ENCODE measurements at places on chromosomes 13 and 19.

DNA sequence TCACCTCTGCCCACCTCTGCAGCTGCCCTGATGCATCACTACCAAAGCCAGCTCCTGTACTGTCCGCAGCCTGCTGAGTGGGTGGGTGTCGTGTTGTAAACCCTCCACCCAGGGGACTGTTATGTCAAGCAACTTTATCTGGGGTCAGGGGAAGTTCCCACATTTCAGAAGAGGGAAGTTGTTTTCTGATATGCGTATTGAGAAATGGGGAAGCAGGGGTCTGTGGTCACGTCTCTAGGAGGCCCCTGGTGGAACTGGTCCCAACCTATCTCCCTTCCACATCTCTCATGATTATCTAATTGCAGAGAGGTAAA, 31.2 kb downstream of the CLEC17A start:
- no peak for DNase-seq

DNA sequence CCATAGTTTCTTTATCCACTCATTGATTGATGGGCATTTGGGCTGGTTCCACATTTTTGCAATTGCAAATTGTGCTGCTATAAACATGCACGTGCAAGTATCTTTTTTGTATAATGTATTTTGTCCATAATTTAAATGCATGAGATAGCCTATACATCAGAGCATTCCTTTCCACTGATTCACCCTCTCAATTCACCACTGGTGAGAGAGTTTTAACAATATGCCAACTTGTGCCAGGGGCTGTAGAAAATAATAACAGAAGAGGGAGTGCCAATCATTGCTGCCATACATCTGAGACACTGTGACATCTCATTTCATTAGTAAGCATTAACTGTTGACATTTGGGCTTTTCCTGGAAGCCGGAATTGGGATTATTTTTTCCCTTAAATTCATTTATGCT, 125.1 kb downstream of the RAP2A start:
- DNase-seq = no peak

- no peak for DNase-seq
These were observed 75.9 kb downstream of the STK24 start for GRCh38 chr13:98500963-98501421.

DNA sequence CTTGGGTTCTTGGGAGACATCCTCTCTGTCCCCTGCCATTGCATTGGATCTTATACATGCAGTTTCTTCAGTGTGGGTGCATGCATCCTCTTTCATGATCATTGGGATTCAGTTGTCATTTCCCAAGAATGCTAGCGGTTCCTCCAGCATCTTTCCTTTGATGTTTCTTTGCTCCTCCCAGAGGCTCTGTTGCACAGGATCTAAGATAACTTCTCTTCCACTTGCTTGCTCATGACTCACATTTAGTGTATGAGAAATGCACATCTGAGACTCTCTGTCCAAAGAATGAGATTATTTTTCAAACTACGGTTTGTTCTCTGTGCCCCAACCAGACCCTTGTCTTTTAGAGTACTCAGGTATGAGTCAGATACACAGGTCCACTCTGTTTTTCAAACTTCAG, 197.1 kb downstream of the NDFIP2 start:
- no peak for DNase-seq

- no peak for DNase-seq
These were observed 8.6 kb downstream of the SPHK2 start for GRCh38 chr19:48627865-48628314.

GRCh38 chr13:42794577-42795275, 13.3 kb downstream of the FAM216B start:
- DNase-seq = no peak

DNA sequence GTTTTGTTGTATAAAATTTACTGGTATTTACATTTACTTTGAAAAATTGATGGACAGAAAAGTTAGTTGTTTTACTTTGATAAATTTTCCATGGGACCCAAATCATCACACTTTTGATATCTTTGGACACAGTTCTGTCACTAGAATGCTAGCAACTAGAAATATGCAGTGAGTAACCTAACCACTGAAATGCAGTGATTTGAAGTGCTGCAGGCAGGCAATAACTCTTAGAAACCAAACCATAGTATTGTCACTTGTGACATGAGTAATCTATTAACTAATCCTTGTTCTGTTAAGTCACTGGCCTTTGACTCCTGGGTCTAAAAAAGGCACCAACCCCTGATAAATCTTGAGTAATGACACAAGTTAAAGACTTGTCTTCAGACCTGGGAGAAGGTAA, 620.0 kb upstream of the ATXN8OS start:
- DNase-seq = no peak

DNA sequence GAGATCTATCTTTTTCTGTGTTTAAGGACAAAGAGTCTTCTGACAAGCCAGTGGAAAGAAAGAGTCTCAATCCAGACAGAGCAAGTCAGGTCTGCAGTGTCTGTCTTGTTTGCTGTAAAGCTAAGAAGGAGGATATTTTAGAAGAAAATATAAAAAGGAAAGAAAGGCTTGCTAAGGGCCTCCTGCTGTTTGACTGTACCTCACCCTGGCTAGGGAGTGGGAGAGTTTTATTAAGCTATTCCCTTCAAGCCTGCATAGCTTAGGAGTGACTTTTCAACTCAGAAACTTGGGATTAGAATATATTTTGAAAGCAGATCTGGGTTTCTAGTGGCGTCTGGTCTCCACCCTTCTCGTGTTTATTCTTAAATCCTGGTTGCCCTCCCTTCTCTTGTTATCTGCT, 460.0 kb downstream of the COG6 start:
- DNase-seq = no peak

GRCh38 chr13:99432609-99433542, 68.4 kb upstream of the TM9SF2 start:
- no peak for DNase-seq

GRCh38 chr13:66200555-66200954, 1029.6 kb downstream of the PCDH9 start:
- DNase-seq = no peak

GRCh38 chr13:106173891-106174610, 361.4 kb downstream of the EFNB2 start:
- DNase-seq = no peak

DNA sequence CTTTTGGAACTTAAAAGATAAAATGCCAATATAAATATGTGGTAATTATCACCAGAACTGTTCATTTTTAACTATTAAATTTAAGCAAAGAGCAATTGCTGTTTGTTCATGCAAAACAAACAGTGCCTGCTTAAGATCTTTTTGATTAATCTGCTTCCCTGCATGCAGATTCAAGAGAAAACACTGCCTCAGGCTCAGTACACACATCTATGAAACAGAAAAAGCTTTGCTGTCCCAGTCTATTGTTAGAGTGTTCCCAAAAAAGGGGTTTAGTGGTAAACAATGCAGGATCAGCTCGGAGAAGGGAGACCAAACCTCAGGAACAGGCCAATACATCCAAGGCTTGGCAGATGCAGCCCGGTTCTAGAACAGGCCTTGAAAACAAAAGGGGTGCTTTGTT, 49.3 kb upstream of the TDRD3 start:
- no peak for DNase-seq

GRCh38 chr19:19270749-19271571, 2.1 kb downstream of the TM6SF2 start:
- DNase-seq = no peak

DNA sequence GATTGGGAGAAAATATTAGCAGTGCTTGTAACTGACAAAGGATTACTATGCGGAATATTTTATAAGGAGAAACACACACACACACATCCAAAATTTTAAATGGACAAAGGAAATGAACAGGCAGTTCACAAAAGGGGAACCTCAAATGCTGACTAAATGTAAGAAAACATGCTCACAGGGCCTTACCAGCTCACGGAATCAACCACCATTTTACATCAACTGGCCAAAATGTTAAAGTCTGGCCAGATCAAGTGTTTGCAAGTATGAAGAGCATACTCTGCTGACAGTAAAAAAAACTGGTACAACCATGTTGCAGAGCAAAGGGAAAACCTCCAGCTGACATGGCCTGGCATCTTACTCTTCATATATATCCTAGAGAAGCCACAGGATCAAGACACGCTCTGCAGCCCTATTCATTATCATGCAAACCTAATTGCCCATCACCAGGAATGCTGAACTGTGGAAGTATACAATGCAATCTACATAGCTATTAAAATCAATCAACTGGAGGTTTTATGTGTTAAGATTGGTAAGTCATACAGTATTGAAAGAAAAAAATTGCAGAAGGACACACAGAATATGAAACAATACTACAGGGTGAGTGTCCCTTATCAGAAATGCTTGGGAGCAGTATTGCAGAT, 124.4 kb downstream of the RNF17 start:
- DNase-seq = no peak

- DNase-seq = no peak
These were observed 122.6 kb downstream of the ATP11A start for GRCh38 chr13:112812306-112813055.

GRCh38 chr13:108752276-108752675, 122.9 kb downstream of the MYO16 start:
- no peak for DNase-seq

DNA sequence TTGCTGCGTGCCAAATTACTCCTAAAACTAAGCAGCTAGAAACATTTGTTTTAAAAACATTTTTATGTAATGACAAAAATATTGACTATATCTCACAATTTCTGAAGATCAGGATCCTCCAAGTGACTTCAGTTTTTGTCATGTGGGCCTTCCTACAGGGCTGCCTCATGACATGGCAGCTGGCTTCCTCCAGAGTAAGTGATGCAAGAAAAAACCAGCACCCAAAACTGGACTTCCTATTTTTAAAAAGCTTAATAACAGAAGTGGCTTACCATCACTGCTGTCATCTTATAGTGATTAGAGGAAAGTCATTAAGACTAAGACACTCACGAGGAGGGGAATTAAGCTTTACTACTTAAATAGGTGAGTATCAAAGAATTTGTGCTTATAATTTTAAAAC, 681.7 kb downstream of the PCDH17 start:
- no peak for DNase-seq

GRCh38 chr19:33301144-33301899, 1.0 kb downstream of the CEBPA start:
- DNase-seq = no peak

GRCh38 chr19:54389553-54389952, 24.8 kb upstream of the LAIR1 start:
- no peak for DNase-seq

GRCh38 chr13:95251641-95252040, 49.6 kb downstream of the ABCC4 start:
- DNase-seq = no peak

DNA sequence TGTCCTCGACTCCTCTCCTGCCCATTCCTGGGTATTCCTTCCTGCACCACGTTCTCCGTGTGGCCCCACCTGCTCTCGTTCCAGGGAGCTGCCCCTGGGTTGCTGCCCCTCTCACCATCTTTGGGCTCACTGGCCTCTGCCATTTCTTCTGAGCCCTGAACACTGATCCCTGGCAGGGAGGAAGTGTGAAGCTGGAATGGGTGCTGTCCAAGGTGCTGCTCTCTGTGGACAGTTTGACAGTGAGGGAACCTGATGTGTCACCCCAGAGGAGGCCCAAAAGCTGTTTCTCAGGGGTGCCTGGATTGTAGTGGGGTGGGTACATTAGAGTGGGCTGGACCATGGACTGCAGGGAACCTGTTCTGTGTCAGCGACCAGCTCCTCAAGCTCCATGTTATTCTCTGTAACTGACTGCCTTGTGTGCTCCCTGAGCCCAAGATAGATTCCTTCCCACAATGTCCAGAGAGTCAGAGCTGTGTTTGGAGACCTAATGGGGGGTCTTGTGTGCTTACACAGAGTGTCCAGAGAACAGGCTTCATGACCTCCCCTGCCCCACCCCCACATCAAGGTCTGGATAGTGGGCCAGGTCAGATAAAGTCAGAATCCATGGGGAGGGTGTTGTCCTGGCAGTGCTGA, 7.2 kb upstream of the CEACAM8 start:
- no peak for DNase-seq

- DNase-seq = no peak
These were observed 63.8 kb downstream of the ITGBL1 start for GRCh38 chr13:101516262-101516661.

GRCh38 chr13:32261567-32261966, 53.6 kb downstream of the ZAR1L start:
- DNase-seq = no peak

DNA sequence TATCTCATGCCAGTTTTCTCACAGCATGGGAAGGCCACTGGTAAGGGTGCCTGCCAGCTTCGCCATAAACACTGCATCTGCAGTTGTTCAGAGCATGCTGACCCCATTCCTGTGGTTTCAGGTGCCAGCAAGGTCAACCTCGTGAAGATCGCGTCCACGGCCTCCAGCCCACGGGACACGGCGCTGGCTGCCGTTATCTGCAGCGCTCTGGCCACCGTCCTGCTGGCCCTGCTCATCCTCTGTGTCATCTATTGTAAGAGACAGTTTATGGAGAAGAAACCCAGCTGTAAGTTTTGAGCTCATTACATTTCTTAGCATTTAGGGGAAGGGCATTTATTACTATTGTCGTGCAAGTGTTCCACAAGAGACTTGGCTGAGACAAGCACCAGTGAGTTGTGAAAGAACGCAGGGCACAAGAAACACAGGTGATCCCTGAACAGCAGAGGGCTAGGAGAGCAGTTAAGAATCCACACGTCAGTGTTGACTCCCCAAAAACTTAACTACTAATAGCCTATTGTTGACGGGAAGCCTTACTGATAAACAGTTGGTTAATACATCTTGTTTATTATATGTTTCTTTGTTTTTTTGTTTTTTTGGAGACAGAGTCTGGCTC, 88.8 kb downstream of the TNFRSF19 start:
- DNase-seq = no peak

DNA sequence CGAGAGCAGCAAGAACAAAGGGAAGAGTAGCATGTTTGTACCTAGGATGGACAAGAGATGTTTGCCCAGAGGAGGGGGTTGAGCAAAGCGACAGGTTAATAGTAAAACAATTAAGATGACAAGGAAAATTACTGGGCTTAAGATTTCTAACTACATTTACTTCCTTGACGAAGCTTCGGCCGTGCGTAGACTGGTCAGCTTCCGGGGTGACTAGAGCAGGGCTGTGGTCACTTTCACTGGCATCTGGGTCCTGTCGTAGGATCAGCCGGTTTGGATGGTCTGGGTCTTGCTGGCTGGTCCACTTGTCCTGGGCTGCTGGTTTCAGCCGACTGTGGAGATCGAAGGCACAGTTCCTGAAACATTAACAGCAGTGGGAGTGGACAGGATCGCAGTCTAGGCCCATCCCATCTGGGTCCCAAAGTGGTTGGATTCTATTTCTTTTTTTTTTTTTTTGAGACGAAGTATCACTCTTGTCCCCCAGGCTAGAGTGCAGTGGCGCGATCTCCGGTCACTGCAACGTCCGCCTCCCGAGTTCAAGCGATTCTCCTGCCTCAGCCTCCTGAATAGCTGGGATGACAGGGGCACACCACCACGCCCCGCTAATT, 5.0 kb upstream of the BSG start:
- DNase-seq = no peak

GRCh38 chr19:55647732-55648584, at the start of gene CCDC106:
TSS of gene CCDC106 (plus strand) at chr19:55648212. CDS start at chr19:55649047, 835 bp downstream.
- no peak for DNase-seq

DNA sequence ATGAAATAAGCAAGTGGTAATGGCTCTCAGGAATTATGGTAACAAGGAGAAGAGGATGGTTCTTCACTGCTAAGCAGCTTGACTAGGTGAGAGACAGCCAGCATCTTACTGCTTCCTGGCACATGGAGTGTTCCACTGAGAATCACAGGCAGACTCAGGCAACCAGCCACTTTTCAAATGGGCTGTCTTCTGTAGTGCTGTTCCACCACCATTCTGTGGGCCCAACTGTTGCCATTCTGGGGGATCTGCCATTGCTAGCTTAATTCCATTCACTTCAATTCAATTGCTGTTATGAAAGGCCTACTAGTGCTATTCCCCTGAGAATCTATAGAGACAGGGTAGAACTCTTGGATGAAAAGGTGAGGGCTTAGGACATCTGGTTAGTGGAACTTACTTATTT, 341.9 kb downstream of the KCNRG start:
- no peak for DNase-seq

GRCh38 chr19:5336195-5336965, 4.2 kb downstream of the PTPRS start:
- no peak for DNase-seq

All from NCI-H2107 (cell line).